ENCODE measurements at places on chromosomes 1 and 21.

GRCh38 chr21:44872323-44872648 lies 1.2 kb downstream of the PTTG1IP start:
- no peak for DNase-seq

DNA sequence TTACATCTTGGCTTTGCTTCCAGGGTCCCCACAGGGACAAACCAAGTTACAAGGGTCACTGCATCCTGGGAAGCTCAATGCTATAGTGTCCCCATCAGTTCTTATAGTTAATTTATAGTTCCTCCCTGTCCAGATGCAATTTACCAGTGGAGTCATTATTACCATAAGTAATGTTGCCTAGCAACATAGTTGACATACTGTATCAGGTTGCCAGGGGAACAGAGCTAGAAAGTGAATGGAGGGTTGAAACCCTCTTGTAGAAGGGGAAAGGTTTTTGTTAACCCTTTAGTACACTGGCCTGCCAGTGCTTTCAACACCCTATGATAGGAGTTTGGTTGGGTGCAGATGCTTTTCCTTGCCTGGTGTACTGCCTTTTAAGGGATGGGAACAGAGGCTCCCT lies 34.3 kb upstream of the TTC4 start:
- no peak for DNase-seq

GRCh38 chr1:228006034-228006785 lies 588 bp upstream of the WNT3A start:
- DNase-seq: no peak

- no peak for DNase-seq
Observed at GRCh38 chr1:113153116-113153803, 80.3 kb downstream of the LRIG2 start.
